ENCODE measurements at places on chromosomes 1 and 21.
A peak's percentile ranks its signal among the peaks of the same experiment; 100 is the strongest.

GRCh38 chr1:60857851-60858250 lies 224.5 kb upstream of the NFIA start:
- no peak for DNase-seq

- no peak for DNase-seq
Observed at GRCh38 chr1:115951560-115951959, 24.8 kb upstream of the SLC22A15 start.

DNA sequence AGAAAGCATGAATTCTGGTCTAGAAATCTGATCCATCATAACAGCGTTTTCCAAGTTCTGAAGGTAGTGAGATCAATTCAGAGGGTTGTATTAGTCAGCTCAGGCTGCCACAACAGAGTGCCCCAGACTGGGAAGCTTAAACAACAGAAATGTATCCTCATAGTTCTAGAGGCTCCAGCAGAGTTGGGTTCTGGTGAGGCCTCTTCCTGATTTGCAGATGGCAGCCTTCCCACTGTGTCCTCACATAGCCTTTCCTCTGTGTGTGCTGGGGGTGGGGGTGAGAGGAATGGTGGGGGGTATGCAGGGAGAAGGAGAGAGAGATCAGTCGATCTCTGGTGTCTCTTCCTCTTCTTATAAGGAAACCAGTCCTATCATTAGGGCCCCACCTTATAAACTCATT lies 15.1 kb downstream of the ZBTB8B start:
- DNase-seq: no peak

DNA sequence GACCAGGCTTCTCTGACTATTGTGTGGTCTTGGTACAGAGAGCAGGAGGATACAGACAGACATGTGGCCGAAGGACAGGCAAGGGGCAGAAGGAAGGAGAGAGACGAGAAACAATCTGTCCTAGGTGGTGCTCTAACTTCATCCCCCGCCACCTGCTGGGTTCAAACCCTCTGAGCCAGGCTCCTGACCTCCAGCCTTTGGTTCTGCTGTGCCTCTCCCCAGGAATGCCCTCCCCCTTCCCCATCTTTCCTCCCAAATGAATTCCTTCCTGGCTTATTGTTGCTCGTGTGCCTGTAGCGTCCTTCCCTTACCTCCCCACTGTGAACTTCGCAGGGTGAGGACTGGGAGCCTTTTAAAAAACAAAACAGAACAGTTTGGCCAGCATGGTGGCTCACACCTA lies 5.4 kb downstream of the TCEA3 start:
- peak; percentile 80 for DNase-seq

DNA sequence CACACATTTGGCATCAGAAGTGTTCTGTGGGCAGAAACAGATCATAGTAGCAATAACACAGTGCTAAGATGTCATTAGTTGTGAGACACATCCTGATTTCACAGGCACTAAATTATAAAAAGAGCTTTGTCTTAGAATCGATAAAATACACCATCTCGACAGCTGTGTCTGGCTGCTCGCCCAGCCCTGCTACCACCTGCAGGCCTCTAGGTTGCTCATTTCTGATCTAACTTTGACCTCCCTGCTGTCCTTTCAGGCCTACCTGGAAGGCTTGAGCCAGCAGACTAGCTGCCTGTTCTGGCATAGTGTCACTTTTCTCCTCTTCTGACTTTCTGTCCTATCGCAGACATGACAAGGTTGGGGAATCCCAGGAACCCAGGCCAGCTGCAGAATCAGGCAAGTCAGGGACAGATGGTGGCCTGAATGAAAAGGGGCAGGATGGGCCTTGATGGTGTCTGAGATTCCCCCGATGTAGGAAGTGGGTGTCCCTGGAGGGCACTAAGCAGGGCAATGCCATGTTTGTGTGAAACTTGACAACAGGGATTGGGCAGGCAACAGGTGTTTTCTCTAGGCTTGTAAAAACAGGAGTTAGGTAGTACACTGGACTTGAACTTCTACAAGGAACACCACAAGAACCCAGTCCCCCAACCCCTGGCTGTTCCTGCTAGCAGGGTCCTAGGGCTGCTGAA lies 66.6 kb upstream of the RHOU start:
- DNase-seq: no peak

- peak; percentile 95 for DNase-seq
Observed at GRCh38 chr1:202007805-202008489, 2.4 kb upstream of the ELF3 start.

DNA sequence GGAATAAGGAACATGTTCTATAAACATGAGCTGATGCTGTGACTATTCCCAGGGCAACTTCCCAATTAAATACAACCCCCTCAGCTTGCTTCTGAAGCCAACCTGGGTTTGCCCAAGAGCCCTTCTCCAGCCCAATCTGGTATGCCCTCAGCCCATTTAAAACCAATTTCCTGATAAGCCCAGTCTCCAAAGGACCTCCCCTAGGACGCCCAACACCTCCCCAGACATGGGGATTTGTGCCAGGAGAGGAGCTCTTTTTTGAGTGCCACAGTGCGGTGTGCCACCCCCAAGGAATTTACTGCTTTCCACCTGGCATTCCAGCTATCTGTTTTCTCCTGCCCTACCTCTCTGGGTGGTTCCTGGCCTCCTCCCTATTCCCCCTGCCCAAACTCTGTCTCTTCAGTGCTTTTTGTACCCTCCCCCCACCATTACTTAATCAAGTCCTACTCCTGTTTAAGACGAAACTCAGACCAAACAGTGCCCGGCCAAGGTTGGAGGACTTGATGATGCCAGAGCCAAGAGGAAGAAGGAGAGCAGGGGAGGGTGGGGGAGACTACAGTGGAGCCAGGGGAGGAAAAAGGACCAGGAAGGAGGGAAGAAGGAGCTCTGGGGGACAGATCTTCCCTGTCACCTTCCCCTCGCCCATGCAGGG lies 11.4 kb upstream of the EFNA1 start:
- no peak for DNase-seq

GRCh38 chr1:116152950-116153691 lies 41.9 kb downstream of the MAB21L3 start:
- DNase-seq: no peak

DNA sequence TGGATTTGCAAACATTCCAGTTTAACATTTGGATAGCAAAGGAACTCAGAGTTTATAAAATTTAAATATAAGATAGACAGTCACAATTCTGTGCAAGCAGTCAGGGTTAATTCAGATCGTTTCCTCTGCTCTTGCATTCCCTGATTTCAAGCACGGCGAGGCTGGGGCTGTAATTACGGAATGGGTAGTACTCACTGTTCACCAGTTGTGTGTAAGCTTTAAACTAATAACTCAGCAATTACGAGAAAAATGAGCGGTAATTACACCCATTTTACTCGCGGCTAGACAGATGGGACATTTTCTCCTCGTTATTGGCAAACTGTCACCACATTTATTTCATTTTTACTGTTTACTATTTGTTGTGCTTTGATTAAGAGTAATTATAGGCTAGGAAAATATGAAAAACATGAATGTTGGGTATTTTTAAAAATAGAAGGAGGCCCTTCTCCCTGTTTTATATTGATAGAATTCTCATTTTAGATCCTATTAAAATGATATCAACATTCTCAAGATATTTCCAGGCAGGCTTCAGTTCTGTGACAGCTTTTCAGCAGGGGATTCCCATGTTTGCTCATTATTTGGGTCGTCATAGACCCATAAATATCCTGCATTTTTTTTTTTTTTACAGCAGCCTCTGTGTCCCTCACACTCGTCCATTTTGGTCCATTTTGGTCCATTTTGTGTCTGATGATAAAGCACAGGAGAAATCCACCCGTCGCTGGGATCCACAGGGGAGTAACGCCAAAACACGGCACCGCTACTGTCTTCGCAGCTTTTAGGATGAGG lies 208.3 kb downstream of the DSCAM start:
- no peak for DNase-seq

DNA sequence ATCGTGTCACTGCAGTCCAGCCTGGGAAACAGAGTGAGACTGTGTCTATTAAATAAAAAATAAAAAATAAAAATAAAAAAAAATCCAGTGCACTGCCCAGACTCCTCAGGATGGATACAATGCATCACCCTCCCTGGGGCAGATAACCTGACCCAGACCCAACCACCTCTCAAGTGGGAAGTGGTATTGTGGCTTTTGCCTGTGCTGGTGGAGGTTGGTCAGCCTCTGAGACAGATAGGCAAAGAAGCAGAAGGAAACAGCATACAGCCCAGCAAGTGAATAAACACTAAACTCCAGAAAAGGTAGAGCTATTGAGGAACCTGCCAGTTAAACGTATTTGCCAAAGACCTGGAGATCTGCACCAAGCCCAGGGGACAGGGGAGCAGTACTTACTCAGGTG lies 22.0 kb downstream of the HHIPL2 start:
- DNase-seq: no peak

- peak; percentile 62 for DNase-seq
Observed at GRCh38 chr1:77900687-77901293, 12.4 kb downstream of the NEXN start.

GRCh38 chr1:54927472-54928240 lies 40.7 kb upstream of the DHCR24 start:
- DNase-seq: no peak

- DNase-seq: no peak
Observed at GRCh38 chr1:112033439-112034120, 44.1 kb upstream of the KCND3 start.

DNA sequence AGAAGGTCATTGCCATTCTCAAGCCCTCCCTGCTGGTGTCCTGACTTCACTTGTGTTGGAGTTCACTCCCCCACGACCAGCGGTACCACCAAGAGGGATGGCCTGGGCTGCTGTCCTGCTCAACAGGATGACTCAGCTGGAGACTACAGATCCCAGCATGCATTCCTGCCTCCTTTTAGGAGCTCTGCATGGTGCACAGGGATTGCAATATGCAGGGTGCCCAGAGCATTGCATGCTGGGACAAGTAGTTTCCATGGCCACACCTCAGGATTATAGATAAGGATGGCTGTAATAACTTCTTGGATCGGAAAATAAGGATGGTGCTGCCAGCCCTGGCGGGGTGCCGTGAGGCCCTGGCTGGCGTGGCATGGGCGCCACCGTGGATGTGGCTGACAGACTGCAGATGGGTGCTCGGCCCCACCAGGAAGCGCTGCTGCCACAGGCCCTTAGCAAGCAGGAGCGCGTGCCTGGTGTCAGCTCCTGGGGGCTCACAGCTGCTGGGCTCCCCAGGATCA lies 150.0 kb downstream of the CASZ1 start:
- no peak for DNase-seq

DNA sequence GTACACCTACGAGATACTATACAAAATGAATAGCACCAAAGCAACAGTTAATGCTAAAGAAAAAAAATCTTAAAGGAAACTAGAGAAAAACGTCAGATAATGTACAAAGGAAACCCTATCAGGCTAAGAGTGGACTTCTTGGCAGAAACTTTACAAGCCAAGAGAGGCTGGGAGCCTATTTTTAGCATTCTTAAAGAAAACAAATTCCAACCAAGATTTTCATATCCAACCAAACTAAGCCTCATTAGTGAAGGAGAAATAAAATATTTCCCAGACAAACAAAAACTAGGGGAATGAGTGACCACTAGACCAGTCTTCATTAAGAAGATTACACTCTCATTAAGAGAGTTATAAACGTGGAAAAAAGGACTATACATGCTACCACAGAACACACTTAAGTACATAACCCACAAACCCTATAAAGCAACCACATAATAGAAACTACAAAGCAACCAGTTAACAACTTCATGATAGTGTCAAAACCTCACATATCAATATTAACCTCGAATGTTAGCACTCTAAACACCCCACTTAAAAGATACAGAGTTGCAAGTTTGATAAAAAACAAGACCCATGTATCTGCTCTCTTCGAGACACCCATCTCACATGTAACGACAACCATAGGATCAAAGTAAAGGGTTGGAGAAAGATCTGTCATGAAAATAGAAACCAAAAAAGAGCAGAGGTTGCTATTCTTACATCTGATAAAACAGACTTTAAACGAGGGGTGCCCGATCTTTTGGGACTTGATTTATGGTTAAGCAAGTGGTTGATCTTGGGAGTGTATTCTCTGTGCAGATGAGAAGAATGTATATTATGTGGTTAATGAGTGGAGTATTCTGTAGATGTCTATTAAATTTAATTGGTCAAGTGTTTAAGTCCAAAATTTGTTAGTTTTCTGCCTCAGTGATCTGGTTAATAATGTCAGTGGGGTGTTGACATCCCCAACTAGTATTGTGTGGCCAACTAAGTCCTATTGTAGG lies 1301.4 kb downstream of the PLA2G4A start:
- DNase-seq: no peak

DNA sequence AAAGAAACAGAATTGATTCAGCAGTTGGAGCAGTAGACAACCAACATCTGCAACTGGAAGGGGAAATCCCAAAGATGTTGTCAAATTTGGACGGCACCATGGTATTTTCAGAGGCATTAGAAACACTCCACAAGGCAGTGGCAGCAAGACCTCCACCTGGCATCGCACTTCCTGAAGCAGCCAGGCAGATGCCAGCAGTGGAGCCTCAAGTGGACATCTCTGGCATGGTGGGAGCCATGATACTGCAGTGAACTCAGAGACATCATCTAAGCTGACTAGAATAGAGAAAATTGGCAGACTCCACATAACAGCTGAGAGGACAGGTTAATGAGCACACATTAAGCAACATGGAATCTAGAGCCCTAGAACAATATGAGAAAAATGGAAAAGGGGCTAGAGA lies 33.9 kb upstream of the RGS8 start:
- DNase-seq: no peak

- no peak for DNase-seq
Observed at GRCh38 chr1:235628316-235629005, 21.1 kb downstream of the GNG4 start.

- DNase-seq: no peak
Observed at GRCh38 chr1:19668888-19669287, 4.2 kb downstream of the HTR6 start.

GRCh38 chr1:242530761-242531160 lies 6.3 kb upstream of the PLD5 start:
- no peak for DNase-seq

DNA sequence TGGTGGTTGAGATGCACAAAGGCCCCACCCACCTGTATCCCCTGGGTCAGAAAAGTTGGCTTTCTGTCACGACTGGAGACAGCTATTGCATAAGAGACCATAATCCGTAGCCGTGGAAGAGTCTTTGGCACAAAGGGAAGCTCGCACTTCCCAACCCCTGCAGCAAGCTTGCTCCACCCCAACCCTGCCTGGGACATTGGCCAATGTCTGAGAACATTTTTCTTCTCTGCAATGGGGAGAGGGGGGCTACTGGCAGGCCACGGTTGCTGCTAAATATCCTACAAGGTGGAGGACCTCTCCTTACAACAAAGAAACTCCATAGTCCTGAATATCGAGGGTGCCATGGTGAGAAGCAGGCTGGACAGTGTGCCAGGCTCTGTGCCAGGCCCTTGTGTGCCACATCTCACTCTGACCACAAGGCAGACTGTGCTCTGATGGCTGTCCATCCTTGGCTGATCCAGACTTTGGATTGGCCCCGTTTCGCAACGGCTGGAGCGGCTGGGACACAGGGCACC lies 104.1 kb downstream of the CSMD2 start:
- no peak for DNase-seq

All from ELF-1 (cell line).